ENCODE measurements at places on chromosomes 1 and 21.
A peak's percentile ranks its signal among the peaks of the same experiment; 100 is the strongest.

- no peak for DNase-seq
These were observed 25.2 kb downstream of the ACKR1 start for GRCh38 chr1:159229896-159230295.

DNA sequence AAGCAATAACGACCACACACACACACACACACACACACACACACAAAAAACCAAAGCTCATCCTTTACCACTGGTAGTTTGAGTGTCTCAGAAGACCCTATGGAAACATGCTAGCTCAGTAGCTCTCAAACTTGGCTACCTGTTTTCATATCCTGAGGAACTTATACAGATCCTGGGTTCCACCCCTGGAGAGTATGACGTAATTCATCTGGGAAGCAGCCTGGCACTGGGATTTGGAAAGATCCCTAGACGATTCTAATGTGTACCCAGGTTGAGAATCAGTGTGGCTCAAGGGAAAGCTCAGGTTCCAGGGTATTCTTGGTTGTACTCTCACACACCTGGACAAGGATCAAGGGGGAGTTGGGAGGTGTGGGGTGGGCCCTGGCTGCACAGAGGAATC is 85.9 kb downstream of the SELENOF start:
- no peak for DNase-seq

DNA sequence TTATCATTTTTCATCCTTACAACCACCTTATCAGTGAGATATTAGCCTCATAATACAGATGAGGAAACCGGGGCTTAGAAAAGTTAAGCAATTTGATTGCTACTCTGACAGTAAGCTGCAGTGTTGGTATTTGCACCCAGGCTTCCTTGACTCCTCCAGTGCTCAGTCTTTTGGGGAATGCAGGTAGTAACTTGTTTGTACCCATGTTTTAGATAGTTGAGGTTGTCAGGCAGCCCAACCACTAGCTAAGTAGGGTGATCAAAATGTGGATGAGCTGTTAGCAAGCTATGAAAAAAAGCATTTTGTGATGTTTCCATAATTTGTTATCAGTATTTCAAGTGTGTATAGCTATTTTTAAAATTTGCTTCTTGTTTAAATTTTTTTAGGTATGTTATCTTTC is 80.8 kb downstream of the SASS6 start:
- DNase-seq: no peak

DNA sequence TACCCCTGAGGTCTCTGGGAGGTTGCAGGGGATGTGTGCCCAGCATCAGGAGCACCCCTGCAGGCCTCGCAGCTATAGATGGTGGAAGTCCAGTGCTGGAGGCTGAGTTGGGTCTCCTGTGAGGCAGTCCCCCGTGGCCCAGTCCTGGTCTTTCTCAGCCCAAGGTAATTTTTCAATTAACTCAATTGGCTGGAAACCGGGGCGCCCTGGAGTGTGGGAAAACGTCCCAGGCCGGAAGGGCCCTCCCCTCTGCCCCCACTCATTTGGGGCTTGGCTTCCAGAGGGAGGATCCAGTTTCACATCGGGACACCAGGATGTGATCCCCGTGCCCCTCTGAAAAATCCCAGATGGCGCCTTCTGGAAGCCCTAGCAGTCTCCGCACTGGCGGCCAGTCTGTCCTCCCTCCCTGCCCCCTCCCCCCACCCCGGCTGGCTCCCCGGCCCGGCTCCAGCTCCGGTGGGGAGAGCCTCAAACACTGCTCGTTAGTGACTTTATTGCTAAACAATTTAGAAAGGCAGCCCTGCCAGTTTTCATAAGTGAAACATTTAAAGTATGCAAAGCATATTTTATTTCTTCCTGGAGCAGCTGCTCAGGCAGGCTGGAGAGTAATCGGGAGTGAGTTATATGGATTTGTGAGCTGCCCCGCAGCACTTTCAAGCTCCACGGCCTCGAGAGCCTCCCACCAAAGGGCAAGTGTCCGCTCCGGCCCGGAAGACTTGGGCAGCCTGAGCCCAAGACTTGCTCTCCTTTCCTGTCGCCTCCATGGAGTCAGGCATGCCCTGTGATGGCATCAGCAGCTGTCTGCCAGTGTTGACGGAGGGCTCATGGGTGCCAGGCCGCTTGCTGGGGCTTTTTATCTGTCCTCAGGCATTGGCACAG is 208.2 kb upstream of the TMEM51 start:
- DNase-seq: peak; percentile 34

Data from ELF-1 (cell line).